ENCODE measurements at places on chromosomes 3 and 15.

DNA sequence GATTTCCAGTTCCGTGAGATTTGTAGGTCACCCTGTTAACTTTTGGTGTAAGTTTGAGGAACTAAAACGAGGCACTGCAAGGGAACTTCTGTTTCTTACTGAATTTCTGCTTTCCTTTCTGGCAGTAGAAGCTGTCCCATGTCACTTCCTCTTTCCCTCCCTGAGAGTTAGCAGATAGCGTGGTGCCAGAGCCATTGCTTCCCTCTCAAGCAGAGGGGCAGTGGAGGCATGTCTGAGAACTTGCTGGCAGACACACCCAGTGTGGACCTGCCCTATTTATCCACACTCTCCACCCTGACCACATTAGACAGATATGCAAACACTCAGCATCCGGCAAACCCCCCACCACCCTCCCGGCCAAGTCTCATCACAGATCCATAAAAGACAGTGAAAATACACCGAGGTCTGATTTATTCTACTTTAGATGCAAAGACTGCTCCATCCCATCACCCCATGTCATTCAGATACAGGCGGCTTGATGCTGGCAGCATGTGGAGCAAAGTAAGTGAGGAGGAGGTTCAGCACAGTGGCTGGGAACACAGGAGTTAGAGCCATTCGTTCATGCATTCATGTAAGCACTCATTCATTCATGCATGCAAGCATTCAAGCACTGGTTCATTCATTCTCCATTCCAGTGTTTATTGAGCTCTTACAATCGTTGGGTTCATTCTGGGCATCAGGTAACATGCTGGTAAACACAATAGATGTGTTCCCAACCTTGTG, 324.7 kb downstream of the SHQ1 start:
- no peak overlapping the region for H3K27ac ChIP-seq
- no peak overlapping the region for H3K4me3 ChIP-seq
- no peak for DNase-seq
- no peaks in the 10 kb centered on the region for H3K4me1 ChIP-seq
- H3K36me3 ChIP-seq = no peaks in the 10 kb centered on the region
- H3K27me3 ChIP-seq = peaks cover 10% of the 10 kb centered on the region

GRCh38 chr3:156694536-156694935, 20.1 kb downstream of the TIPARP start:
- DNase-seq = no peak
- peaks cover 45% of the 10 kb centered on the region for H3K36me3 ChIP-seq
- H3K4me3 ChIP-seq = no peak overlapping the region
- H3K27me3 ChIP-seq = no peaks in the 10 kb centered on the region
- no peak overlapping the region for H3K27ac ChIP-seq

DNA sequence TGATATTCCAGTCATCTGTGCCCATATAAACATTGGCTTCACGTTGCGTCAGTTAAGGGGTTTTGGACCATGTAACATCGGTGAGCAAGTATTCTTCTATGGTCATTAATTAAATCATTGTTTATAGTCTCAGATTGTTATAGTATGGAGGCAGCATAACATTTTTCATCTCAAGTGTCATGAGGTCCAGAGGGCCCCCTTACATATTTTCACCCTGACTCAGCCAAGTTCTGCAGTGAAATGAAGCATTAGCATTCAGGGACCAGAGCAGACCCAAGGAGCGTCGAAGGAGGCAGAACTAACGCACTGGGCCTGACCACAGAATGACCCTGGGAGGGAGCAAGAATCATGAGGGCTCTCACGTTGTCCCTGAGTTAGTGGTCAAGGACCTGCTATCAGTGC, 171.5 kb downstream of the LRTM1 start:
- H3K36me3 ChIP-seq = no peaks in the 10 kb centered on the region
- DNase-seq = no peak
- H3K27me3 ChIP-seq = no peaks in the 10 kb centered on the region
- H3K4me1 ChIP-seq = no peaks in the 10 kb centered on the region

GRCh38 chr3:133934073-133934970, 38.6 kb upstream of the RAB6B start:
- no peak overlapping the region for H3K27ac ChIP-seq
- H3K4me3 ChIP-seq = no peak overlapping the region
- H3K36me3 ChIP-seq = no peaks in the 10 kb centered on the region
- H3K4me1 ChIP-seq = no peaks in the 10 kb centered on the region

DNA sequence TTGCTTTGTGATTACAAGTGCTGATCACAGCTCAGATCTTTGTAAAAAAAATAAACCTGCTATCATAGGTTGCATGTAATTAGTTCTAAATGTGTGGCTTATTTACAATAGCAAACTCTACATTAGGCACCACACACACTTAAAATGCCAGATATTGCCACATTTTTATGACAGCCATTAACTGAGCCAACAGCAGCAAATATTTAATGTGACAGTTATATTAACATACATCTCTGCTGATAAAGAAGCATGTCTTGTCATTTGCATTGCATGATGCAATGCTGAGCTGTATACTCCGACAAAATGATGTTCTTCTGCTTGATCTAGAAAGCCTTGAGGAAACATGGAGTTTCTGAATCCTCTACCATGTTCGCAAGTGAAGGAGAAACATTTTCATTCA, 273.6 kb upstream of the VEPH1 start:
- H3K4me3 ChIP-seq = no peak overlapping the region
- DNase-seq = no peak
- no peaks in the 10 kb centered on the region for H3K4me1 ChIP-seq
- no peaks in the 10 kb centered on the region for H3K36me3 ChIP-seq

DNA sequence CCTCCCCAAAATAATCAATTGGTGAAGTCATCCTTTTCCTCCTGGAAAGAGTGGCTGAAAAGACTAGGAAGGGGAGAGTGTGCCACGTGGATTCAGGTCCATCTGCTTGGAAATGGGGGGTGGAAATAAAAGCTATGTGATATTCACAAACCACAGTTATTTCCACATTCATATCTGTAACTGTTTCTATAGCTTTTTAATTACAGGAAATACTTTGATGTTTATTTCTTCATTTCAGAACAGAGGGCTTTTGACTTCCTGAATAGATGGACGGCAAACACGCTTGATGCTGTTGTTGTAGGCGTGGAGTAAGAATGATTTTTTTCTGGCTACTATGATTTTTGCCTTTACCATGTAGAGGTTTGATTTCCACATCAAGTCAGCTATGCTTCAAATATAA, 10.1 kb downstream of the AADACL2 start:
- H3K27ac ChIP-seq = no peak overlapping the region
- no peaks in the 10 kb centered on the region for H3K4me1 ChIP-seq
- no peaks in the 10 kb centered on the region for H3K27me3 ChIP-seq
- DNase-seq = no peak
- H3K4me3 ChIP-seq = no peak overlapping the region
- H3K36me3 ChIP-seq = no peaks in the 10 kb centered on the region

DNA sequence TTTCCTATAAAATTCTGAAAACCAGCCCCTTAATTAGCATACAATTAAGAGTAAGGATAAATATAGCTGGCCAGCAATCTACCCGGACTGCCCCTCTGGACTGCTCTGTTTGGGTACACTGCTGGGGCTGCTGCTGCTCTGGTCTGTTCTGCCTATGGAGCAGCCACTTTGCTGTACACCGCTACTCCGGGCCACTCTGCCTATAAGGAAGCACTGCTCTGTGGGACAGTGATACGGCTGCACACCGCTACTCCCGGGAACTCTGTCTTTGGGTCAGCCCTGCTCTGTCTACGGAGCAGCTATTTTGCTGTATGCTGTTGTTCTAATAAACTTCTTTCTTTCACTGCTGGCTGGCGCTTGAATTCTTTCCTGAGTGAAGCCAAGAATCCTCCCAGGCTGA, 316.5 kb upstream of the PLSCR5 start:
- H3K36me3 ChIP-seq = no peaks in the 10 kb centered on the region
- no peaks in the 10 kb centered on the region for H3K27me3 ChIP-seq
- no peaks in the 10 kb centered on the region for H3K4me1 ChIP-seq
- no peak for DNase-seq
- H3K4me3 ChIP-seq = no peak overlapping the region

- no peak overlapping the region for H3K4me3 ChIP-seq
- H3K4me1 ChIP-seq = no peaks in the 10 kb centered on the region
- DNase-seq = no peak
These were observed 140.0 kb downstream of the MEIS2 start for GRCh38 chr15:36960179-36960946.

GRCh38 chr3:119035014-119035346, 334 bp upstream of the IGSF11 start:
- H3K27ac ChIP-seq = no peak overlapping the region
- no peak for DNase-seq
- no peaks in the 10 kb centered on the region for H3K36me3 ChIP-seq

GRCh38 chr3:170274641-170275040, 52.4 kb downstream of the PRKCI start:
- no peak overlapping the region for H3K4me3 ChIP-seq
- DNase-seq = no peak
- no peaks in the 10 kb centered on the region for H3K27me3 ChIP-seq
- H3K36me3 ChIP-seq = peaks cover 72% of the 10 kb centered on the region

GRCh38 chr3:132378846-132379245, 38.5 kb upstream of the DNAJC13 start:
- H3K4me1 ChIP-seq = no peaks in the 10 kb centered on the region
- no peak overlapping the region for H3K27ac ChIP-seq
- no peaks in the 10 kb centered on the region for H3K36me3 ChIP-seq
- H3K4me3 ChIP-seq = no peak overlapping the region
- DNase-seq = no peak

DNA sequence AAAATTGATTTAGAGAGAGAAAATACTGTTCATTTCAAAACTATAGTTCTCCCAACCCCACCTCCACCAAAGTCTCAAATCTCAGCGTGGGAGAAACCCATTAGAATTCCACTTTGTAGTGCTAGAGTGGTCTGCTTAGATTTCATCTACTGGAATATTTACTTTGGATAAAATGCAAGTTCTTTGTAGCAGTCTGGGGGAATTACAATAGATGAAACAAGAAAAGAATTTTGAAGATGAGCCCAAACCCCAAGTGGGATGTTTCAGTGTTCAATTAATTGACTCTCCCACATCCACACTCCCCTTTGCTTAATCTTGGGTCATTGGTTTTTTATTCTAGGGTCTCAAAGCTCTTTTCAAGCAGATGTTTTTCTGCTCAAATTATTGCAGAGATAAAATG, 97.8 kb downstream of the RPL22L1 start:
- H3K4me3 ChIP-seq = no peak overlapping the region
- DNase-seq = no peak
- no peak overlapping the region for H3K27ac ChIP-seq
- no peaks in the 10 kb centered on the region for H3K27me3 ChIP-seq

- no peak overlapping the region for H3K27ac ChIP-seq
- H3K4me1 ChIP-seq = no peaks in the 10 kb centered on the region
- H3K4me3 ChIP-seq = no peak overlapping the region
- no peak for DNase-seq
- no peaks in the 10 kb centered on the region for H3K36me3 ChIP-seq
- no peaks in the 10 kb centered on the region for H3K27me3 ChIP-seq
These were observed 42.7 kb upstream of the BLM start for GRCh38 chr15:90674476-90674875.
